HFFc6 (cell line): ENCODE measurements at places on chromosomes 11 and 22.

DNA sequence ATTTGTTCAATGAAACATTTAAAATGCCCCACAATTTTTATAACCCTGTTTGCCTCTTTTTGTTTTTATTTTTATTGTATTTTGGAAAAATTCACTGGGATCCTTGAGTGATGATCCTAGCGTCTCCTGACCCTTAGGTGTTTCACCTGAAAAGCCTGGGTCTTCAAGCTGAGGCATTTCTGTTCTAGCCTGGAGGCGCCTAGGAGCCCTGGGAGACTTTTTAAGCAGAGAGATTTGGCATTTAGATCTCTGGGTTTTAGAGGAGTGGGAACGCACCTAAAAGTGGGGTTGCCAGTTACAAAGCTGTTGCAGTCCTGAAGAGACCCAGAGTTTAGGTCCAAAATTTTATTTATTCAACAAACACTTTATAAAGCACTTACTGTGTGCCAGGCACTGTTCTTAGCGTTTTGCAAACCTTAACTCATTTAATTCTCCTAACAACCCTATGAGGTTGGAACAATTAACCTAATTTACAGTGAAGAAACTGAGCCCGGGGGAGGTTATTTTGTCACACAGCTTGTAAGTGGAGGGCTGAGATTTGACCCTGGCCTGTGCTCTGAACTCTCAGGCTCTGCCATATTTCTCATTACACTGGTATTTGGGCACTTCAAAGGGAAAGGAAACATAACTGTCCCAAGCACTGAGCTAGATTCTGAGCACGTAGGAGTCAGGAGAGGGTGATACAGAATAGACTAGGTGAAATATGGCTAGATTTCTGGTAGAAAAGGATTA is 834 bp upstream of the FADS1 start:
- H3K36me3 ChIP-seq, result peaks cover 17% of the 10 kb centered on the region
- H3K27ac ChIP-seq, result peak overlapping the region; percentile 83
- H3K4me1 ChIP-seq, result peaks cover 41% of the 10 kb centered on the region
- peaks cover 6% of the 10 kb centered on the region for H3K27me3 ChIP-seq
- H3K4me3 ChIP-seq, result peak overlapping the region; percentile 83
- DNase-seq, result no peak

GRCh38 chr11:113006896-113007445 is 45.8 kb downstream of the NCAM1 start:
- no peaks in the 10 kb centered on the region for H3K36me3 ChIP-seq
- H3K27me3 ChIP-seq, result no peaks in the 10 kb centered on the region

- H3K27ac ChIP-seq, result no peak overlapping the region
- no peak for DNase-seq
- no peak overlapping the region for H3K4me3 ChIP-seq
- H3K36me3 ChIP-seq, result no peaks in the 10 kb centered on the region
Observed at GRCh38 chr11:70476669-70477068, 78.3 kb downstream of the CTTN start.

DNA sequence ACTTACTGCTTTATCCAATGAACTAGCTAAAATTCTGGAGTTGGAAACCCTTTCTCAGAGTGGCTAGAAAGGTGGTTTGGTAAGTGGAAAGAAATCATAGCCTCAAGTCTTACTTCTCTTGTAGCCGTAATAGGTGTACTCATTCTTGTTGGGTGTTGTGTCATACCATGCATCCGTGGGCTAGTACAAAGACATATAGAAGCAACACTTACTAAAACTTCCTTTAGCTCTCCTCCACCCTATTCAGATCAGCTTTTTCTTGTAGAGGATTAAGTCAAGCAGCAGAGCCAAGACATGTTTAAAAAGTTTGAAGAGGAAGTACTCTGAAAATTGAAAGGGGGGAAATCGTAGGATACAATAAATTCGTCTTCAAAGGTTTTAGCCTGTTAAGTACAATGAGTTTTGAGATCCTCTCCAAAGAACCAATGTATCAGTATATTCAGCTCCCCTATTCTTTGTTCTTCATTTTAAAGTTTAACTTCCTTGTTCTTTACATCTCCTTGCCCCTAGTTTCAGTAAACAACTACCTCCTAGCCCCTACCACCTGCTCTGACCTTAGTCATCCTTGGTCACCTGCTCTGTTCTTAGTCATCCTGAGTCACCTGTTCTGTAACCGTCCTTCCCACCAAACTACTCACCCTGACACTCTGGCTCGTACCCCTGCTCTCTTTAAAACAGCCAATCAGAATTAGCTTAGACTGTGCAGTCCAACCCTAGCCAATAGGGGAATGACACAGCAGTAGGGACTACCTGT is 62.1 kb upstream of the DEUP1 start:
- no peak overlapping the region for H3K4me3 ChIP-seq
- DNase-seq, result no peak
- H3K27me3 ChIP-seq, result peaks cover 2% of the 10 kb centered on the region

DNA sequence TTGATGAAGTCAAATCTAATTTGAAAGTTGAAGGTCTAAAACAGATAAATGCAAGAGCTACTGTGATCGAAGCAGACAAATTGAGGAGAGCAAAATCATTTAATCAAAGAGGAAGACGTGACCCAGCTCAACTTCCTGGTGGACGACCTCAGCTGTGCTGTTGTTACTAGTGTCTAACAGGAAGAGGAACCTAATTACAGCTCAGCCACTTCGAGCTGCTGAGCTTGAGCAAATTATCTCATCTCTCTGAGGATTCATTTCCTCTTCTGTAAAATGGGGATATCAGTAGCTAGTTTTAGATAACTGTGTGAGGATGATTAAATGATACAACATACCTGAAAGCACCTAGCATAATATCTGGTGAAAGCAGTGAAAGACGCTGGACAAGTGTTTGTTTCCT is 48.6 kb upstream of the OLFML1 start:
- H3K27ac ChIP-seq, result 0 out of 2 replicates have a peak overlapping the region, but pooled peaks have one; percentile 1
- H3K36me3 ChIP-seq, result no peaks in the 10 kb centered on the region
- DNase-seq, result no peak
- no peak overlapping the region for H3K4me3 ChIP-seq
- H3K4me1 ChIP-seq, result peaks cover 28% of the 10 kb centered on the region
- peaks cover 2% of the 10 kb centered on the region; the same call in 1 of the 2 replicates for H3K27me3 ChIP-seq
